ENCODE measurements at places on chromosomes 2 and 18.

- DNase-seq = no peak
These were observed 16.3 kb downstream of the CDC42EP3 start for GRCh38 chr2:37654932-37655841.

DNA sequence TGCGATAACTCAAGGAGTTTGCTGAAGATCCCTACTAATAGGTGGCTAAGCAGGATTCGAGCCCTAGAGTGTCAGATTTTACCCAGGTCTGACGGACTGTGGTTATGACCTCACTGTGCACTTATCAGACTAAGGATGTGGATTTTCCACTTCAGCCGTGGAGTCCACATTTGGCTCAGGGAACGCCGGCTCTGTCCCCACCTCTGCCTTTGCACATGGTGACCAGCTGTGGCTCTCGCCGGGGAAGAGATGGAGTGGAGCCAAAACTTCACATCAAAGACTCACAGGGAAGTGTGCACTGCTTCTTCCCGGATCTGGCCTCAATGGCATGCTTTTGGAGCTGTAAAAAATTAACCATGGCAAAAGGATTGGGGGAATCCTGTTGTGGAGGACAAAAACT lies 249.3 kb upstream of the APCDD1 start:
- DNase-seq = no peak

- DNase-seq = no peak
These were observed 47.5 kb downstream of the TWIST2 start for GRCh38 chr2:238895361-238895882.

DNA sequence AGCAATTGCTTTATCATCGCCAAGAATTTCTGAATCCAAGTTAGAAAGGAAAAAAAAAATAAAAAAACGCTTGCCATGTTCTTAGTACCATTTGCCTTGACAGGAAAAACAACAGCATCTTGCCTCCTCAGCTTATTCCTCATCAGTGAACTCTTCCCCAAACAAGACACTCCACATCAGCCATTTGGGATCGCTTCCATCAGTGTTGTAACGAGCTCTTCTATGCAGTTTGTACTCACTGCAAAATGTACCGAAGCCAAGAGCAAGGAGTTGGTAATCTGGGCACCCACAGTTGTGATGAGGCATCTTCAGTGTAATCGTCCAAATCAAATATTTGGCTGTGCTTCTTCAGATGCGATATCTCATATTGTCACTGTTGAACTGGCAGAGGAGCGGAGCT lies 503.7 kb downstream of the TMEM182 start:
- no peak for DNase-seq

DNA sequence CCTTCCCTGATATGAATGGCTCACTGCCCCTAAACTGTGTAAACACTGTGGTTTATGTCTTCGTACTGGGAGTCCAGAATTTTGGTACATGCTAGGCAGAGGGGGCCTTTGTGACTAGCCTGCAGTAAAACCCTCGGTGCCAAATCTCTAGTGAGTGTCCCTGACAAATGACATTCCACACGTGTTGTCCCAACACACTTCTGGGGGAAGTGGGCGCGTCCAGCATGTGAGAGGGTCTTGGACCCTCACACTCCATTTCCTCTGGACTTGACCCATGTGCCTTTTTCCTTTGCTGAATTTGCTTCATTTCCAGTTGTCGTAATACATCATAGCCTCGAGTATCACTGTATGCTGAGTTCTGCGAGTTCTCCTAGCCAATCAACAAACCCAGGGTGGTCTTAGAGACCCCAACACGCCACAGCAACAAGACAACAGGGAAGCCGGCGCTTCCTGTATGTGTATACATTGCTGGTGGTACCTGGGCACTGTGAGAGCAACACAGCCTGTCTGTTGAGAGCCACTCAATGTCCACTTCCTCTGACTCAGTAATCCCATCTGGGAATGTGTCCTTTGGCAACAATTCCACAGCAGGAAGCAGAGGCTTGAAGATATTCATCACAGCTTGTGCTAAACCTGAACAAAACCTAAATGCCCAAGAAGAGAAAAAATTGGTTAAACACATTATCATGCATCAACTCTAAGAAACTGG lies 26.9 kb upstream of the SLC66A3 start:
- DNase-seq = no peak

GRCh38 chr18:36330435-36331052 lies 33.0 kb downstream of the FHOD3 start:
- DNase-seq = no peak

- no peak for DNase-seq
These were observed 84.4 kb downstream of the EIPR1 start for GRCh38 chr2:3293221-3293620.

DNA sequence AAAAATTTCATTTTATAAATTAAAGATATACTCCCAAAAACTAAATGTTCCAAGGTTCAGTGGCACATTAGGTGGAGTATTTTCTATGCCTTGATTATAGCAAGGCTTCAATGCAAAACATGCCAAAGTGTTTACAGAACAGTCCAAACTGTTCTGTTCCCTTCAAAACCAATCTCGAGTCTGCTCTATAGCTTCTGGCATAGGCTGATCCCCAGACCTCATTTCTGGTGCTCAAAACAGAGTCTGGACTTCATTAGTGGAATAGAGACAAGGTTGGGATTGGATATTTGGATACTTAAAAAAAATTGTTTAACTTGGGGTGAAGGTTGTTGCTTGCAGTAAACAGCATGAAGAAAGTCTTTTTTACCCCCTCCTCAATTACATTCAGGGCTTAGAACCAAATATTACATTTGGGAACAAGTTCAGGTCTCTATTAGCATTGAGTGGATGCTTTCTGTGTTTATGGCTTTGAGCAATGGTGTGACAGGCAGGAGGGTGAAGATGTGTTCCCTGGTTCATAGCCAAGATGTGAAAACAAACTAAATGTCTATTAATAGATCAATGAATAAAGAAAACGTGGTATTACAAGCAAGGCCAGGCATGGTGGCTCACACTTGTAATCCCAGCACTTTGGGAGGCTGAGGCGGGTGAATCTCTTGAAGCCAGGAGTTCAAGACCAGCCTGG lies 208.1 kb upstream of the RND3 start:
- DNase-seq = no peak

DNA sequence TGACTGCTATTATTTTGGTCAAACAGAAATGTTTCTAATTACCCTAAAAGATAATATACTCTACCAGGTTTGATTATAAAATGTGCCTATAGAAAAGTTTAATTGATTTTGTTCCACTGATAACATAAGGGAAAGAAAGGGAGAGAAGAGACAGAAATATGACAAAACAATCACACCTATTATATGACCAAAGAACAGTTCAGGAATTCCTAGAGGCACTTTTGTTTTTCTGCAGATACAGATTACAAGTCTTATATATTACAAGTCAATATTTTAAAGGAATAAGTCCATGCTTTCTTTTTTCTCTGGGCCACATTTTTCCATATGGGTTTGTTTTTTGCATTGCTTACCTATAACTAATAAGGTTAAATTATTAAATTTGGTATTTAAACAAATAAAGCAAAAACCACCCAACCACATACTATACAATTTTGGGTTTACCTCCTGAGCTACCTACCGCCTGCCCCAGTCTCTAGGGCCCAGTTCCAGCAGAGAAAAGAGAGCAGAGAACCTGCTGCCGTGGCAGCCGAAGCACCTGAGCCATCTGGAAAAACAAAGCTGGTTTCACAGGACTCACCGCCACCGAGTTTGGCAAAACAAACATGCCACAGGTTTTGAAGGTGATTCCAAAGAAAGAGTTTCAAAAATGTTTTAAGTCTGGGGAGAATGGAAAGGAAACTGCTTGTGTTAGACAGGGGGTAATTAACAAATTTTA lies 92.1 kb downstream of the DYM start:
- no peak for DNase-seq

DNA sequence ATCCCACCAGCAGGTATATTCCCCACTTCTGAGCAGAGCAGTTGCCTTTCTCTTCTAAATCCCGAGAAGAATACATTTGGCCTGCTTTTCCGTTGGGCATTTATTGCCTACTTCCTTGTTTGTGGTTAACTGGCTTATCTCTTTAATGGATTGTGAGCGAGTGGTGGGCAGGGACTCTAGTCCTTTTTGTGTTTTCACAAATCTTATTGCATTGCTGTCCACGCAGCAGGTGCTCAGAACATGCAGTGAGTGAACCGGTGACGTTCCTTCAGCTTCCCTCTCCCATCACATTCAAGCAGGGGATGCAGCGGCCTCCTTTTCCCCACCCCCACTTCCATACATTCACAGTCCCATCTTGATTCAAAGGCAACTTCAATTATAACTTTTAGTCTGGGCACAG lies 28.9 kb upstream of the GAREM2 start:
- DNase-seq = no peak

Measured in hindlimb muscle (tissue), 1 donor.